Left ventricle myocardium inferior (tissue), 1 donor: ENCODE measurements at places on chromosomes 1 and 21. TPM values are rescaled to one million over a fixed set of nuclear protein-coding genes. Genes with fewer than 3 reads are reported as not detected.

OR2L8 gene
- total RNA-seq = not detected

NBPF6 gene
- total RNA-seq = not detected

C1orf226 gene
- 8.7 TPM for total RNA-seq

TRABD2B gene
- total RNA-seq = 1.4 TPM

ZNF697 gene
- total RNA-seq = 9.4 TPM

RNU1-1 gene
- 6,072 TPM for total RNA-seq

HSF2BP gene
- 0.16 TPM for total RNA-seq

RAB4A gene
- 132 TPM for total RNA-seq

KRTAP13-3 gene
- total RNA-seq = not detected

AIRE gene
- total RNA-seq = not detected

LRRC42 gene
- total RNA-seq = 12.9 TPM

SPATA17 gene
- 1.2 TPM for total RNA-seq

SLC25A34 gene
- total RNA-seq = 34.0 TPM

LCE2B gene
- not detected for total RNA-seq

SPRR2G gene
- total RNA-seq = not detected

TAS1R2 gene
- total RNA-seq = not detected

TMIGD3 gene
- 0.85 TPM for total RNA-seq

FCRL2 gene
- total RNA-seq = not detected

F11R gene
- 8.3 TPM for total RNA-seq

KRTAP10-2 gene
- not detected for total RNA-seq

ITGB2 gene
- 18.6 TPM for total RNA-seq

PTPRU gene
- total RNA-seq = 15.3 TPM

TCHH gene
- total RNA-seq = not detected

LMX1A gene
- 0.11 TPM for total RNA-seq

CD52 gene
- total RNA-seq = 2.4 TPM

KRTAP13-2 gene
- total RNA-seq = not detected

ERVH48-1 gene
- total RNA-seq = not detected

FTCD gene
- total RNA-seq = 2.2 TPM
